ENCODE measurements at places on chromosomes 6 and 20.
A peak's percentile ranks its signal among the peaks of the same experiment; 100 is the strongest.

DNA sequence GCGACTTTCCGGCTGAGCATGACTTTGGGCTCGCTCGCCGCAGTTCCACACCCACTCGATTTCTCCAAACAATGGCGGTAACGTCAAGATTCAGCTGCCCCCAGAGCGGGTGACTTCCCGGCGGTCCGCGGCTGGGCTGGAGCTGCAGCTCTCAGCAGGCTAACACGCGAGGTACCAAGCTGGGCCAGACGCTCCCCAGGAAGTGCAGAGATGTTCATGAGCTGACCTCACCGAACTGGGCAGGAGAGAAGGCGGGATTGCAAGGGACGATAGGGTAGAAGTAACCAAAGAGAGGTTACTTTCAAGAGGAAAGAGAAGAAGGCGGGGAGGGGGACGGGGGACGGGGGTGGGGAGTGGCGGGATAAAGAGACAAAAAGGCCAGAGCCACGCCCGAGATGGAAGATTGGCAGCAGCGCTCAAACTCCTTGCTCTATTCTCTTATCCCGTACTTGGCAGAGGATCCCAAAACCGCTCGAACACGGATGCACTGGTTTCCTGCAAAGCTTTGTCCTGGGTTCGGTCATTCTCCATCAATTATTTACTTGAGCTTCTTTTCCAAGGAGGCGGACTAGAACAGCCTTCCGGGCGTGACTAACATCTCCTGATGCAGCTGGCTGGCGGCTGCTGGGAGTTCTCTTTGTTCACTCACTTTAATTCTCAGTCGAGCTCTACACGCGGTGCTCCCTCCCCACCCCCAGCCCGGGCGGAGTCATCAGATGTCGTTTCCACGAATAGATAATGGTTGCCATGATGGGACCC, at the start of gene MTCL3:
Gene MTCL3 (minus strand): TSS at position 626 of the 759 bp plus-strand sequence.
- no peak for DNase-seq

GRCh38 chr6:151577257-151577656, 83.4 kb downstream of the CCDC170 start:
- no peak for DNase-seq

DNA sequence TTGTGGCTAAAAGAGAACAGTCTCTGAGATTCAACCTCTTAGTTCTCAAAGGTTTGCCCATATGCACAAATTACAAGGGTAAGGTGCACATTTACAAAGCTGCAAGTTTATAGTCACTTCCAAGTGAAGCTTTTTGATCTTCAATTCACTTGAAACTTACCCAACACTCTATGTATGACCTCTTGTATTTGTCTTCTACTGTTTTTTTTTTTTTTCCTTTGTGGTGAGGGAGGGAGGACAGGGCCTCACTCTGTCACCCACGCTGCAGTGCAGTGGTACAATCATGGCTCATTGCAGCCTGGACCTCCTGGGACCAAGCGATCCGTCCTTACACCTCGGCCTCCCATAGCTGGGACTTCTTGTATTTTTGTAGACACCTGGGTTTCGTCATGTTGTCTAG, 4.5 kb upstream of the FOXO3 start:
- DNase-seq = no peak

DNA sequence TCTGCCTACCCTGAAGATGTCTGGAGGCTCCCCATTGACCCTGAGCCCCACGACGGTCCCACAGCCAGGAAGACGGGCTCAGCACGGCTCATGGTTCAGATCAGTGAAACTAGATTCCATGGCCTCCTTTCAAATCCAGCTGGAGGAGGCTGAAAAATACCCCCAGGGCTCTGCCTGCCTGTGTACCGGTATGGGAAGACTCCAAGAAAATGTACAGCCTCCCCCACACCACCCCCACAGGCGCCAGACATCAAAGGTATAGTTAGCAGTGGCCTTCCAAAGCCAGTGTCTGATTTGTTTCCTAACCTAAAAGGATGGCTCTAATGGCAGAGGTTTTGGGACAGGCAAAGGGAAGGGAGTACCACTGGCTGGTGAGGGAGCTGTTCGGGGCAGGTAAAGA, 86.2 kb upstream of the SNAP25 start:
- no peak for DNase-seq

- no peak for DNase-seq
Observed at GRCh38 chr20:56685879-56686278, 56.8 kb downstream of the TFAP2C start.

GRCh38 chr6:108565893-108566292, 5.2 kb downstream of the FOXO3 start:
- DNase-seq = no peak

DNA sequence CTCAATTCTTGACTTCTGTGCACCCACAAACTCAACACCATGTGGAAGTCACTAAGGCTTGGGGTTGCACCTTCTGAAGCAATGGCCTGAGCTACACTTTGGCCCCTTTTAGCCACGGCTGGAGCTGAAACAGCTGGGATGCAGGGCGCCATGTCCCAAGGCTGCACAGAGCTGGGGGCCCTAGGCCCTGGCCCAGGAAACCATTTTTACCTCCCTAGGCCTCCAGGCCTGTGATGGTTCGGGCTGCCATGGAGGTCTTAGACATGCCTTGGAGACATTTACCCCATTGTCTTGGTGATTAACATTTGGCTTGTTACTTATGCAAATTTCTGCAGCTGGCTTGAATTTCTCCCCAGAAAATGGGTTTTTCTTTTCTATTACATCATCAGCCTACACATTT, 86.9 kb downstream of the MTFR2 start:
- no peak for DNase-seq

DNA sequence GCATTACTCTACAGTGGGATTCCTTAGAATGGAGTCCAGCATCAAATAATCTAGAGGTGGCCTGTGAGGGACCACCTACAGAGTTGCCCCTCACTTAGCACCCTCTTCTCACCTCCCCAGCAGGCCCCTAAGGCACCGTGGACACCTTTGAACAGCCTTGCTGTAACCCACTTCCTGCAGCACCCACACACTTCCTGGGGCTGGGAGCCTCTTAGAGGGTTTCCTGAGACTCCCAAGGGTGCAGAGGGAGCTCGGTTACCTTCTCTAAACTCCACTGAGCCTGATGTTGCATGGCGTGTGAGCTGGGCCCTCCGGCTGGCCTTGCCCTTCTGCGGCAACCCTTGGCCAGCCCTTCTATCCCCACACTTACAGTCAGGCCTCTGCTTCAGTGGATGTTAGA, 7.3 kb upstream of the SIRPG start:
- DNase-seq = peak; percentile 46

- DNase-seq = no peak
Observed at GRCh38 chr6:127365874-127366273, 22.5 kb upstream of the ECHDC1 start.

DNA sequence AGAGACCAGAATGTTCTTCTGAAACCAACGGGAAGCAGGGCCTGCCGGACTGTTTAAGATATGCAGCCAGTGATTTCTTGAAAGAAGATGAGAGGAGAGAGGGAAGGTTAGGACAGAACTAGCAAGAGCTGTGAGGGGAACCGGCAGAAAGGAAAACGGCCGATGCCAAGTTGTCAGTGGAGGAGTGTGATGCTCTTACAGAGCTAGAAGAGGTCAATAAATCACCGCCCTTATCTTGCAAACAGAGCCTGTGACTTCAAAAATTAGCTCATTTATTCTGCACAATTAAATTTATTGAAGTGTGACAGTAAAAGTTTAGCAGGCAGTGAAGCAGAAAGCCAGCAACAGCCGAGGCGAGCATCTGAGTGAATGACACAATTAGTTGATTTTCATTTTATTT, 509.5 kb upstream of the ID4 start:
- no peak for DNase-seq

DNA sequence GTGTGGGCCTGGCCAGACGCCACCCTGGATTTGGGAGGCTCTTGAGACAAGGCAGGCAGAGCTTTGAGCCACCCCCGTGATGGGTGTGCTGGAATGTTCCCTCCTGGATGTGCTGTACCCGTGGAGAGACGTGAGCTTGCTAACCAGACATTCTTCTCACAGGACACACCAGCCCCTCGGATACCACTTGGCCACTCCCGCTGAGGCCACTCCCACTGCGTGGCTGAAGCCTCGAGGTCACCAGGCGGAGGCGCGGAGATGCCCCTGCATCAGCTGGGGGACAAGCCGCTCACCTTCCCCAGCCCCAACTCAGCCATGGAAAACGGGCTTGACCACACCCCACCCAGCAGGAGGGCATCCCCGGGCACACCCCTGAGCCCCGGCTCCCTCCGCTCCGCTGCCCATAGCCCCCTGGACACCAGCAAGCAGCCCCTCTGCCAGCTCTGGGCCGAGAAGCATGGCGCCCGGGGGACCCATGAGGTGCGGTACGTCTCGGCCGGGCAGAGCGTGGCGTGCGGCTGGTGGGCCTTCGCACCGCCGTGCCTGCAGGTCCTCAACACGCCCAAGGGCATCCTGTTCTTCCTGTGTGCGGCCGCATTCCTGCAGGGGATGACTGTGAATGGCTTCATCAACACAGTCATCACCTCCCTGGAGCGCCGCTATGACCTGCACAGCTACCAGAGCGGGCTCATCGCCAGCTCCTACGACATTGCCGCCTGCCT, 14.1 kb downstream of the SLCO4A1 start:
- DNase-seq = no peak

DNA sequence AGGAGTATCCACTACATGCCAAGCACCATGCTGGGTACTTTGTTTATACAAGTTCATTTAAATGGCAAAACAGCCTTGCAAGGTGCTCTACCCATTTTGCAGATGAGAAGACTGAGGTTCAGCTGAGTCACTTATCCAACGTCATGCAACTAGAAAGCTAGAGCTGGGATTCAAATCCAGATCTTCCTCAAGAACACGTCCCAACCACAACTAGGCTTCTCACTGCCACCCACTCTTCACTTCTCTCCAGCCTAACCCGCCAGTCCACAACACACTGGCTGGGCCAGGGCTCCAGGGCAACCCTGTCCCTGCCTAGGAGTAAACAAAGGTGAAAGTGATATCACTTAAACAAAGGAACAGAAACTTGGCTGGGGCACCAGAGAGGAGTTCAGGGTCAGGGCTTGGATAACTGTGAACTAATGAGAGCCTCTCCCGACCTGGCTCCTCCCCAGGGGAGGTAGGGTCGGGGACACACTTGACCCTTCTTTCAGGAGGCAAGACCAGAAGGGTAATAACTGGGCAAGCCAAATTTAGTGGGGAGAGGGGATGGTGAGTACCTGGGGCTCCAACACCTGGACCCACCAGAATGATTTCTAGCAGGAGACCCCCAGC, 7.9 kb downstream of the SDC4 start:
- no peak for DNase-seq

DNA sequence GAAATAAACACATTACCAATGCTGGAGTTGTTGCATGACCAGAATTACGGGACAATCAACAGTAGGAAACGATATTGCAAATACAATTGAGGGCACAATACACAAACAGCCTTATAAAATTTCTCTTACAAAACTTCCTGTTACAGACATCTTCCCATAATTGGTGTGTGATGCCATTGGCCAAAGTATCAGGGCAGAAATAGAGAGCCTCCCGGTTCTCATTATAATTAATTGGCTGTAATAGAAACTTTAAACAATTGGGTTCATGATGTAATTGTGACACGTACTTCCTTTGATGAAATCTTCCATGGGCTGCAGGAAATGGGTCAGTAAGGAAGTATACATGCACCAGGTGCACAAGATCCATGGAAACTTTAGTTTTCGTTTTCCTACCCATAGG, 40.3 kb upstream of the RALGAPA2 start:
- DNase-seq = no peak

GRCh38 chr20:7493311-7493710, 446.9 kb downstream of the HAO1 start:
- no peak for DNase-seq

DNA sequence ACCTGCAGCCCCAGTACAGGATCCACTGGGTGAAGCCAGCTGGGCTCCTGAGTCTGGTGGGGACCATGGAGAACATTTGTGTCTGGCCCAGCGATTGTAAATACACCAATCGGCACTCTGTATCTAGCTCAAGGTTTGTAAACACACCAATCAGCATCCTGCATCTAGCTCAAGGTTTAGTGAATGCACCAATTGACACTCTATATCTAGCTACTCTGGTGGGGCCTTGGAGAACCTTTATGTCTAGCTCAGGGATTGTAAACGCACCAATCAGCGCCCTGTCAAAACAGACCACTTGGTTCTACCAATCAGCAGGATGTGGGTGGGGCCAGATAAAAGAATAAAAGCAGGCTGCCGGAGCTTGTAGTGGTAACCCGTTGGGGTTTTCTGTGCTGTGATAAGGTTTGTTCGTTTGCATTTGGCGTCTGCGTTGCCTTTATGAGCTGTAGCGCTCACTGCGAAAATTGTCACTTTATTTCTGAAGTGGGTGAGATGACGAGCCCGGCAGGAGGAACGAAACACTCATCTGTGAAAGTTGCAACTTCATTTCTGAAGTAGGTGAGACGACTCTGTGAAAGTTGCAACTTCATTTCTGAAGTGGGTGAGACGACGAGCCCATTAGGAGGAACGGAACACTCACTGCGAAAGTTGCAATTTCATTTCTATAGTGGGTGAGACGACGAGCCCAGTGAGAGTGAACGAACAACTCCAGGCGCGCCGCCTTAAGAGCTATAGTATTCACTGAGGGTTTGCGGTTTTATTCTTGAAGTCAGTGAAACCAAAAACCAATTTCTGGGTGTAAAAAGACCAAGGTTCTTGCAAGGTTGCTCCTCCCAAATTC, 31.1 kb downstream of the SERPINB6 start:
- DNase-seq = peak; percentile 68

DNA sequence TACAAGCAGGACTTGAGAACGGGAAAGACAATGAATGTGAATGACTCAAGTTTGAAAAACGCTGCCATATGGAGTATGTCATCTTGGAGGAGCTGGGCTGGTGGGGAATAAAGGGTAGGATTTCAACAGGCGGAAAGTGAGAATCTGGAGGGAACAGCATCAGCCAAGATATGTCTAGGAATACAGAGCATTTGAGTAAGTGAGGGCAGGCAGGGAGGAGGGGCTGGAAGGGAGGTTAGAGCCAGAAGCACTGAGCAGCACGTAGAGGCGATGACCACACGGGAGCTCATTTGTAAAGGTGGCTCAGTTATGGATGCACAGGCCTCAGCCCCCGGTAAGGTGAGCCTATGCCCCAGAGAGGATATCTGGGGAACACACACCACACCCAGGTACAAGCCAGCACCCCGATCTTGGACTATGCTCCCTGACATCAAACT, 115.1 kb downstream of the ZMYND8 start:
- no peak for DNase-seq

DNA sequence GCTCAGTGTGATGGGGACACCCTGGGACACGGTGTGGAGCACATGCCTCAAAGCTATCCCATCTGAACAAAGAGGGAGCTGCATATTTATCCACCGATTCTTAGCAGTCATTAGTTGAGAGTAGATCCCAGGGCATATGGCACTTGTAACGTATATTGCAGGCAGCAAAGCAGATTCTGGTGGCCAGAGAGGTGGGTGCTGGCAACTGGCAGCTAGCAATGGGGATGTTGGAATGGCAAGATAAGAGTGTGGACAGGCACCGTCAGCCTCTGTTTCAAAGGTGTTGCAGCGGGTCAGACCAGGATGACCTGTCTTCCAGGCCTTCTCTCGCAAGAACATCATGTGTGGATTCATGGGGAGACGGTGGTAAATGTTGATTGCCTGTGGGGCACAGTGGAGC, 287.8 kb upstream of the RNF24 start:
- no peak for DNase-seq

DNA sequence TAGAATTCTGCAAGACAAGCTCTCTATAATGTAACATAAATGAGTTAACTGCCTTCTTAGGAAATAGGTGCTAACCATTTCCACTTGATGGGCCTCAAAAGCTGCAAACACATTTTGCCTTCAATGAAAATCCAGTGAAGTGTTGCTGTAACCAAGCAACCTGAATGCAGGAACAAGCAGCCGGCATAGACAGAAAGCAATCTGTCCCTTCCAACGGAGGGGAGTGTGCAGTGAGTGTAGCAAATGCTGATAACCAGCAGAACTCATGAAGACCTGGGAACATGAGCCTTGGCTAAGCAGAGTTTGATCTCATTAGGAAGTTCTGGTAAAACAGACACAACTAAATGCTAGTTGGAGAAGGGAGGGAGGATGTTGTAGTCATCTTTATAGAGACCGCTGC, 697.8 kb downstream of the KIF16B start:
- no peak for DNase-seq

Measured in effector CD4-positive, alpha-beta T cell (primary cell).